KBM-7 (cell line): ENCODE measurements at places on chromosomes 6 and 20.
A peak's percentile ranks its signal among the peaks of the same experiment; 100 is the strongest.

- DNase-seq = no peak
Observed at GRCh38 chr20:58053391-58054055, 174.9 kb downstream of the ANKRD60 start.

DNA sequence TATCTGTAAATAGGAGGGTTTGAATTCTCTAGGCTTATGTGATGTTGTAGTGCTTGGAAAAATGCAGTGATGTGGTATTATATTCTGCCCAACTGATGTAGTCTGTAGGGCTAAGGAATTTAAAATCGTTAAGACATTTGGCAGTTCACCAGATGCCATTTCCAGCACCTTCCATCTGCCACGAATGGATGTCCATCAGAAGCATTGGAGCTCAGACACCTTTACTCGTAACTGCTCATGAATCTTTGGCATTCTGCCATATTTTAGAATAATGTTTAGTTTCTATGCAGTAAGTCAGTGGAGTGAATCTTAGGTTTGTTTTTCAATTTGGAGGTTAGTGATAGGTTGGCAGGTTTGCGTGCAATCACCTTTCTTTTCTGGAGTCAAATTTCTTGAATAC, 2.4 kb upstream of the SYTL3 start:
- no peak for DNase-seq

DNA sequence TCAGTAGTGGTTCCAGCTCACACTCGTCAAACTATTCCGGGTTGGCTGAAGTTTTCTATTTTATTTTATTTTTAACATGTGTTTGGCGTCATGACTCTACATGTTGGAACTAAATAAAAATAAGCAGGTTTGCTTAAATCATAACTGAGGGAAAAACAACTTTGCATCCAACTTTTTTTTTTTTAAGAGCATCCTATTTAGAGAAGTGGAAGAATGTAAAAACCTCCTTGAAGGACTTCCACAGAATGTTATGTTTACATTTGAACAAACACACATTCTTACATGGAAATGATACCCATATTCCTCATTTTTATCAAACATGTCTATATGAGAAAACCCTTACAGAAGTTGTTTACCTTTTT, 659 bp downstream of the PRDM1 start:
- peak; percentile 12 for DNase-seq

GRCh38 chr6:112310439-112311125, 36.5 kb upstream of the RFPL4B start:
- no peak for DNase-seq

GRCh38 chr20:47970282-47970903, 185.1 kb upstream of the SULF2 start:
- DNase-seq = no peak

DNA sequence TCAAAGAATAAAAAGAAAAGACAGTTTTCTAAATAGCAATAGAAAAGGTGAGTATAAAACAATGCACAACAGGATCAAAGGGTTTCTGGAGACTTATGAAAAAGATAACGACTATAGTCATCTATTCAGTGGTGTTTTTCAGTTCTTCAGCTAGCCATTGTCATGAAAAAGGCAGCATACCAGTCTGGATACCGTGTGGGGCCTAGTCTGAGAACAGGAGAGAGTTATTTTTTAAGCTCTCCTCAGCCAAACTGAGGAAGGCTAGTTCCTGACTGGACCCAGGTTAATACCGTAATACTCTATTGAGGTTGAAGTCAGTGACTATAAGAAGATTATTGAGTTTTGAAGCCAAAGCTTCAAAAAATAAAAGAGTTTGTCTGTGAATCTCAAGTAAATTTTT, 49.5 kb downstream of the PLN start:
- no peak for DNase-seq

GRCh38 chr20:6637160-6637579, 130.3 kb upstream of the BMP2 start:
- DNase-seq = no peak

- no peak for DNase-seq
Observed at GRCh38 chr6:119124079-119124824, 45.8 kb upstream of the FAM184A start.

GRCh38 chr20:62795023-62795761, 1.1 kb upstream of the MRGBP start:
- peak; percentile 70 for DNase-seq

GRCh38 chr20:44215125-44215524, 4.6 kb upstream of the OSER1 start:
- peak; percentile 69 for DNase-seq

DNA sequence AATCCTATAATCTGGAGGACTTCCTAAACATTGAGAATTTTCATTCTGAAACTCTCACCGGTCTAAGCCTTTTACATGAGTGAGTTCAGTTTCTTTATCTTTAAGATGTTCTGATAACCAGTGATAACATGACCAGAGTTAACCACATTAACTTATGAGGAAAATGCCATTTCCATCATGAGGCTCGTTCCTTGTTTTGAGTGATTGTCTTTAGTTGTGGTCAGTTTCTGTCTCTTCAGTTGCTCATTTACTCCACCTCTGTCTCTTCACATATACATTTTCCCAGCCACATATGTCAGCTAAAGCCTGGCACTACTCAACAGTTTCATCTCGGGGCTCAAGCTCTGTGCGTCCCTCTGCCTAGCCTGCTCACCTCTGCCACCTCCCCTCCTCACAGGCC, 70.4 kb downstream of the JAG1 start:
- DNase-seq = no peak

DNA sequence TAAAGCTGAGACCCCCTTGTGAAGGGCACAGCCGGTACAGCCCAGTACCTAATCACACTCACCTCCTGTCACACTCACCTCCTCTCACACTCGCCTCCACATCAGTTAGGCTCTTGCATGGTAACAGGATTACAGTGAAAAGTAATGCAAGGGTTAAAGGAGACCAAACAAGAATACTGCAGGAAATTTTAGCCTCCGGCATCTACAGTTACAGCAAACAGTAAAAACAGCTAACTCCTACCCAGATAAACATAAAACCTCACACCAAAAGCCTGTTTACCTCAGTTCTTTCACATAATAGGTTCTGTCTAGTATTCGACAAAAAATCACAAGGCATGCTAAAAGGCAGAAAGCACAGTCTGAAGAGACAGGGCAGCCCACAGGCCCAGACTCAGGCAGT, 55.6 kb downstream of the FARS2 start:
- no peak for DNase-seq

- DNase-seq = no peak
Observed at GRCh38 chr6:107611094-107611810, 121.3 kb downstream of the SOBP start.

DNA sequence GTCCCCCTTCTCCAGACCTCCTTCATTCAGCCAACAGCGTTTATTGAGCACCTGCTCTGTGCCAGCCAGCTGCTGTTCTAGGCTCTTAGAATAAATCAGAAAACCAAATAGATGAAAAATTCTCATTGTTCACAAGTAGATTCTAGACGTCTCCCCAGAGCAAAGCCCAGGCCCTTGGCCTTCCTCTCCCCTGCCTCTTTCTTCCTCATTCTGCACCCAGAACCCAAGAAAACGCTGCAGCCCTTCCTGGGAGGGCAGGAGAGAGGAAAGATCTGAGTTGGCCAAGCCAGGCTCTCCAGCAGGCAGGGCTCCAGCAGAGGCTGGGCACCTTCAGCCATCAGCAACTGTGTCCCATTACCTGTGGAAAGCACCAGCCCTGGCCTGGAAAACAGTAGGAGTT, 12.0 kb upstream of the BPI start:
- no peak for DNase-seq

- DNase-seq = no peak
Observed at GRCh38 chr6:80226151-80226550, 119.7 kb downstream of the BCKDHB start.

GRCh38 chr6:10401632-10402223, 13.1 kb downstream of the TFAP2A start:
- no peak for DNase-seq

DNA sequence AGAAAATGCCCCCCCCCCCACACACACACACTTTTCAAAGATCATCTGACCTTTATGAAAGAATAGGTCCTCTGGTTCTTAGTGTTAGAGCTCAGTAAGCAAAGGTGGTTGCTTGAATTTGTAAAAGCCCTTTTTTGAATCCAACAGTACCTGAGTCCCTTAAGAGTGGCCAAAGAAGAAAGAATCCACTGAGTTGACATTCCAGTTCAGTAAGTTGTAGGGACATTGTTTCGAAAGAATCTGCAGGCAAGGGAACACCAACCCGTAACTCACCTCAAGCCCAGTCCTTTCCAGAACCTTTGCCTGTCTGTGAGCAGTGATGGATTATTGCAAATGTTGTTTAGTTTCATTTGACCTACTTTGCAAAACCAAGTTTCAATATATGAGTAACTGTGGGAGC, 64.2 kb upstream of the MAP3K4 start:
- DNase-seq = no peak

DNA sequence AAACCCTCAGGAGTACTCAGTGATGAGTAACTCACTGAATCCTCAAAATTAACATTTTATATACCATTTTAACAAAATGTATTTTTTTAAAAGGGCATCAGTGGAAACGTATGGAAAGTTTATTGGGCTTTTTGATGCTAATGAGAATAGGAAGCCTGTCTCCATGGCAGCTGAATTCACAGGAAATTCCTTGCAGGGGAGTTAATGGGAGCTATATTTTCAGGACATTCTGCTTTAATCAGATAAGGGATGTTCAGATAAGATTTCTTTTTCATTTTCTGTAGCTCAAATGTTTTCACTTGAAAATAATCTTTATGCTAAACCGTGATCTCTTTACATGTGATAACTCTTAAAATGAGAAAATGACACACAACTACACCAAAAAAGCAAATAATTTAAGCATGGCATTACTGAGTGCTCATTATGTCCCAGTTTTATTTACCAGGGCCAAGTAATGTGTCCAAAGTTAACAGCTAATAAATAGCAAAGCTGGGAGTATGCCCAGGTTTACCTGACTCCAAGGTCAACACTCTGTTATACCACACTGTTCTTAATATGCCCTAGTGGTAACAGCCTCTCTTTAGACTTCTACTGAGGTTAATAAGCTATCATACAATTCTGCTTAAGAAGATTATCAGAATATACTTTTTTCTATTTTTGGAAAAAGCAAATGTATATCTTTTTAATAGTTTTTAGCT, 348.1 kb downstream of the GRIK2 start:
- DNase-seq = no peak

GRCh38 chr6:9646342-9647070, 768.4 kb downstream of the TFAP2A start:
- no peak for DNase-seq

DNA sequence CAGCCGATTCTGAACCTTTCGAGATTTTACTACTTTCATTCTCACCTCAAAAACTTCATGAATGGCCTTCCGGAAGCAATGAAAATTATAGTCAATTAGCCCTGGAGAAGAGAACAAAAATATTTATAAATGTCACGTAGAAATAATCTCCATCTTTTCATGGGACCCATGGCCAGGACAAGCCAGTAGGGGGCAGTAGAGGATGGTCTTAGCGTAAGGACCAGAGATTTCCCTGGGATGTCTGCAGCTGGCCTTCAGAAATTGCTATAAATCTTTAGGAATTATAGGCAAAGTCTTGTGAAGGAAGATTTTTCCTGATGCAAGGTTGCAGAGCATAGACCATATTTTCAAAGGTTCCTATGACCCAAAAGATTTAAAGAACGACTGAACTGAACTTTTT, 15.6 kb upstream of the UBE2J1 start:
- DNase-seq = peak; percentile 52

DNA sequence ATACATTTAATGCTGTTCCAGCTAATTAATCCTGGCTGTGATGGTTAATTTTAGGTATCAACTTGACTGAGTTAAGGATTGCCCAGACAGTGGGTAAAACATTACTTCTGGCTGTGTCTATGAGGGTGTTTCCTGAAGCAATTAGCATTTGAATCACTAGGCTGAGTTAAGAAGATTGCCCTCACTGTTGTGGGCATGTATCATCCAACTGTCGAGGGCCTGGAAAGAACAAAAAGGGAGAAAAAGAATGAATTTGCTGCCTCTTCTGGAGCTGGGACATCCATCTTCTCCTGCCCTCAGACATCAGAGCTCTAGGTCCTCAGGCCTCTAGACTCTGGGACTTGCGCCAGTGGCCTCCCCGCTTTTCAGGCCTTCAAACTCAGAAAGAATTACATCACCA, 34.3 kb downstream of the SDHAF4 start:
- DNase-seq = no peak

DNA sequence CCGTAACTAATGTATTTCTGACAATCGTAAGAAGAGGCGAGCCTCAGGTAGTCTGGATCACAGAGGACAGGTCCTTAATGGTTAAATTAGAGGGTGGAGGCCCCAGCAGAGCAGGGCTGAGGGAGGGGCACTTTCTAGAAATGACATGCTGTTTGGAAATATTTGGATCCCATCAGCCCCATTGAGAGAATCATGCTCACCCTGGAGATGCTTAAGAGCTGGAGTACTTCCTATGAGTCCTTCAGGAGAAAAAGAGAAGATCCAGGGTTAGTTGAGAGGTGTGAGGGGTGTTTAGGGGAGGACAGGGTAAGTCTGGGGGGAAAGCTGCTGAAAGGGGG, 123.0 kb downstream of the TCP11 start:
- no peak for DNase-seq

DNA sequence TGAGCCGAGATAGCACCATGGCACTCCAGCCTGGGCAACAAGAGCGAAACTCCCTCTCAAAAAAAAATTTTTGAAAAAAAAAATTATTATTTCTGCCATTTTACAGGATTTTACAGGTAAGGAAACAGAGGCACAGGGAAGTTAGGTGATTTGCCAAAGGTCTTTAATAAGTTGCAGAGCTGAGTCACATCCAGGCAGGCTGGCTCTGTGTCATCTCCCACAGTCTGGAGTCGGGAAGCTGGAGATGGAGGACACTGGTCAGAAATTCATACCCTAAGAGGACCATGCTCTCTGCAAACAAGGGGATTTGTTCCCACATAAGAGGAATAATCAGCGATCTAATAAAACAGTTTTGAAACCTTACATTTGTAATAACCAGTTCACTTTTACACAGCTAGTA, 24.1 kb downstream of the HECA start:
- DNase-seq = no peak

GRCh38 chr6:119322034-119322433, 27.5 kb downstream of the MAN1A1 start:
- no peak for DNase-seq

DNA sequence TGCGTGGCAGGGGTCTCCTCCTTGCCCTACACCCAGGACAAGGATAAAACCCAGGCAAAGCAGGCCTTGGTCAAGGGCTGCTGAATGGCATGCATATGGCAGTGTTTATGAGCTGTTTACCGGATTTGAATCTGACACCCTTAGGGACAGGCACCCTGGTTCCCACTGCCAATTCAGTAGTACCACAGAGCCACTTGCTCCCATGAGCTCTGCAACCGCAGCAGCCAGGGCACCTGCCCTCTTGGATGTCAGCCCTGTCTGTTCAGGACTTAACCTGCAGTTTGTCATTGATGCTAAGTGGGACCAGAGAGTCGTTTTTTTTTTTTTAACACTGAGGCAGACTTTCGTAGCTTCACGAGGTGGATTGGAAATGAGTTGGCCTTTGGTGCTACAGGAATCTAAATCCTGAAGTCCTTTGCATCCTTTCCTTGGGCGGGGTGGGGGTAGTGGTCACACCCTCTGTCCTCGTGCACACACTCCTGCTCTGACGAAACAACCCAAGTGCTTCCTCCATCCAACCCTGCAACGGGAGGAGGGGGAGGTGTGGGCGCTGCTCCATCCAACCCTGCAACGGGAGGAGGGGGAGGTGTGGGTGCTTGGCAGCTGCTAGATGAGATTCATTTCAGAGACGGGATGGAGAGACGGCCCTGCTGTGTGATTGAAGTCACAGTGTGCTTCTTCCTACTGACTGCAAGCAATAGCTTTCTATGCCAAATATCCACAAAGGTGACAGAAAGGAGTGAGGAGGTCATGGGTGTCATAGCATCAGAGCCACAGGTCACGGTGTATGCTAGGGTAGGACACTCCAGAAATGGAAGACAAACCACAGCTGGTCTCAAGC, 166.5 kb downstream of the SMOC2 start:
- DNase-seq = no peak
